ENCODE measurements at places on chromosomes 3 and 15.

GRCh38 chr3:162092751-162093150 is 596.1 kb downstream of the OTOL1 start:
- DNase-seq = no peak

DNA sequence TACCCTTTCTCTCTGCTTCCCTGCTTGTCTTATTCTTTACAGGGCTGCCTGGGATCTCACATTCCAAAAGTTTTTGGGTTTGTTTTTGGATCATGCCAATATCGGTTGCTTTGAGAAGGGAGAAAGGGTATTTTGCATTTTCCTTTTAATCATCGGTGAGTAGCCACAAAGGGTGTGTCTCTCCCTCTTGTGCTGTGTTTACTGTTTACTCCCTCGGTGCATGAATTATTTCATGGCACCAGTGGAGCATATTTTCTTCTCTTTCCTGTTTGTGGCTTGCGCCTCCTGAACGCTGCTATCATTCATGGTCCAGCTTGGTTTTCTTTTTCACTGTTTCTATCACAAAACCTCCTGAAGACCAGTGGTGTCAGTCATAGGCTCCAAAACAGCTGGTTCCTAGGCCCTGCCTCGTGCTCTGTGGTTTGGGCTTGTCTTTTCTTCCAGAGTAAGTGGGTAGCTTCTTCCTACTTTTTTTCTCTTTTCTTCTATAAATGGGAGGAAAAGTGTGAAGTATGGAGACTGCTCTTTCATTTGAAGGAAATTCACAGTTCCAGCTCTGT is 54.9 kb downstream of the IGF1R start:
- DNase-seq = peak; percentile 29

- DNase-seq = no peak
These were observed 148.4 kb upstream of the GBE1 start for GRCh38 chr3:81909796-81910195.

- DNase-seq = peak; percentile 53
These were observed 40.2 kb upstream of the C15orf61 start for GRCh38 chr15:67480741-67481140.

DNA sequence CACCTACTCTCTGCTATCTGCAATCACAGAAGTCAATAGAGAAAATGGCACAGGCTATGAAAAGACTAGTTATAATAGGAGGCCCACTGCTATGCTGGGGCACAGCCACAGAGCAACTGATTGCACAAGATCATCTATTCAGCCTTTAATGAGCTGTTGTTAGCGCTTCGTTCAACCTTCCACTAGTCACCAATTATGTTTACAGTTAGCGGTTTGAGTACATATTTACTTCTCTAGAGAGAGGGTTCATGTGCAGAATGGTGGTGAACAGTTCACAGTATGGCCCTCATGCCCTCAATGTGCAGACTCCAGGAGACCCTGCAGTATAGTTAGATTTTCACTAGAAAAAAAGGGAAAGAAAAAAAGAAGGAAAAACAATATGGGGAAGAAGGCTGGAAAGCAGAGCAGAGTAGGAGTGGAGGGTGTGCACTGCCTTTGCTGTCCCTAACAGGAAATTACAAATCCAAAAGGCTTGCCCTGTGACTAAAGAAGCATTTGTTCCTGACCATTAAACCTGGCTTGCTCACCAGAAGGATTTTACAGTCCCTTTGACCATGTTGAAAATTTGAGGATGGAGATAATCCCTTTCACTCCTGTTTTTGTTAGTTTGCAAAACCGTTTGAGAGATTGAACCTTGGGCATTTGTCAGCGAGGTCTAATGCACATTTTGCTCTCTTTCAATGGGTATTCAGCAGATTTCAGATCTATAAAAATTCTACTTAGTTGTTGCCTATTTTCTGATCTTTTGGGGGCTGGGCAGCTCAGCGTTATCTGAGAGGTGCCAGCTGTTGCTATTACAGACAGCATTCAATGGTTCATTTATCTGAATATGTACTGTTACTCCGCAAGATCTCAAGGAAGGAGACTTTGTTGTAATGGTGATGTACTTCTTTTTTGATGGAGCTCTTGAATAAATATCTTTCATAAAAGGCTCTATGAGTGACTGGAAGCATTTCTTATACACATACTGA is 296.1 kb downstream of the LSAMP start:
- no peak for DNase-seq

GRCh38 chr15:62622775-62623174 is 419.8 kb upstream of the TPM1 start:
- DNase-seq = no peak

DNA sequence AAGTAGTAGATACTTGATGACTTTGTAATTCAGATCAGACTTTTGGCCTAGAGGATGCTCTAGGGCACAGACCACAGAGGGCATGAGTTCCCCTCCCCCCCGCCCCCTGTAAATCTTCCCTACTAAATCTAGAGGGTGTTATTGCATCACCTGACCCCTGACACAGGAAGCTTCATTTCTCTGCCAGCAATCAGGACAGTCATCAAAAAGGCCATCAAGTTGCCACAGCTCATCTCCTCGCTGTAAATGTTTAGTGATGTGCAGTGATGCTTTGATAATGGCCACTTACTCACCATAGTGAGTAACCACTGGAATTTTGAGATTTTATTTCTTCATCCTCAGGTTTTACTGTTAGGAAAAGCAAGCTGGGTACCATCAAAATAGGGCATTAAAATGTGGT is 289.2 kb upstream of the CHRM5 start:
- no peak for DNase-seq

GRCh38 chr15:58564981-58565380 is 133.2 kb downstream of the LIPC start:
- no peak for DNase-seq

DNA sequence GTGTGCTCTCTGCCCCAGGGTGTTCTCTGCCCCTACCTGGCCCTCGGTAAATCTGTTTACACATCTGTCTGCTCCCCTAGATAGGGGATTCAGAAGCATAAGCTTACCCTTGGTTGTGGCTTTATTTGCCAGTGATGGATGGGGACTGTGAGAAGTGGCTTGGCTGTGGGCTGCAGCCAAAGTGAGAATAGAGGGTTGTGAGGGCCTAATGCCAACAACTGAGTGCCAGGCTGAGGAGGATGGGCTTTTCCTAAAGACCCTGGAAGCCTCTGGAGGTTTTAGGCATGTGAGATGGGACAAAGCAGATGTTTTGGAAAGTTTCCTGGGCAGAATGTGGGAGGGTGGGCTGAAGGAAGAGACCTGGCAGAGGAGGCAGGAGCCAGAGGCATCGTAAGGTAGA is 15.4 kb upstream of the APEH start:
- DNase-seq = no peak

GRCh38 chr3:189488241-189488767 is 142.9 kb upstream of the TP63 start:
- DNase-seq = peak; percentile 38

- no peak for DNase-seq
These were observed 63.6 kb downstream of the ZNF621 start for GRCh38 chr3:40588406-40588805.

- DNase-seq = peak; percentile 47
These were observed 4.2 kb upstream of the CHRM5 start for GRCh38 chr15:33963831-33964664.

- DNase-seq = no peak
These were observed 418.2 kb downstream of the EPHA3 start for GRCh38 chr3:89525609-89526008.

GRCh38 chr15:47513471-47513870 is 203.8 kb upstream of the SEMA6D start:
- DNase-seq = no peak

DNA sequence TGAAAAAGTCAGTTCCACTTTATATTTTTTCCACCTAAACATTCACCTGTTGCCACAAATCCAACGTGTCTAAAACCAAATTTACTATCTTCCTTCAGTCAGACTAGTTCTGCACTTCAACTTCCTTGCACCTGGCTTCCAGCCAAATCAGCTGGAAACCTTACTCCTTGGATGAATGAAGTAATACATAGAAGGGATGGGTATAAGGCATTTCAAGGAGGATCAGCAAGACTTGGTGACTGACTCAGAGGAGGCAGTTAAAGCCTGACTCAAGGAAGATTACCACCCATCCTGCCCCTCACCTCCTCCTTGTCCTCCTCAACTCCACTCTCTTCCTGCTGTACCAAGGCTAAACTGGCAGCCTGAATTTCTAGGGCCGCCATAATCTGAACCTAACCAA is 37.1 kb downstream of the QTRT2 start:
- DNase-seq = peak; percentile 79

GRCh38 chr3:182708810-182709209 is 84.5 kb upstream of the ATP11B start:
- DNase-seq = no peak

DNA sequence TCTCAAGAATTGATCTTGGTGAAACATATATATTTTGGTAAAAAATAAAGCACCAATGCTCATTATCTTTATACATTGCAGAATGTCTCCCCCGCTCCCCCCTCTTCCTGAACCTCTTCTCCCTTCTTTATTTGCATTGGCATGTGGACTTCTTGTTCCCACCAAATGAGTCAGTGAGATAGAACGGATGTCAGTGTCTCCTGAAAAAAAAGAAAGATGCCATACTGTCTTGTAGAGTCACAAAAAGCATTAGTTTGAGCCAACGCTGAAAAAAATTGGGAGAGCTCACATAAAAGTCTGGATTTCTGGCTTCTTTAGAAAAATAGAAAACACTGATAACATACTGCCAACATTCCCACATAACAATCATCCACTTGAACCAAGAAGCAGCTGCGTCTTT is 32.0 kb upstream of the STXBP5L start:
- no peak for DNase-seq

GRCh38 chr15:68666120-68666811 is 87.5 kb downstream of the CORO2B start:
- DNase-seq = no peak

- peak; percentile 96 for DNase-seq
These were observed 263.8 kb downstream of the FEZF2 start for GRCh38 chr3:62109534-62109933.

GRCh38 chr3:146468671-146469149 is 651 bp downstream of the PLSCR2 start:
- DNase-seq = no peak

- DNase-seq = no peak
These were observed 69.8 kb upstream of the BFSP2 start for GRCh38 chr3:133330065-133330464.

DNA sequence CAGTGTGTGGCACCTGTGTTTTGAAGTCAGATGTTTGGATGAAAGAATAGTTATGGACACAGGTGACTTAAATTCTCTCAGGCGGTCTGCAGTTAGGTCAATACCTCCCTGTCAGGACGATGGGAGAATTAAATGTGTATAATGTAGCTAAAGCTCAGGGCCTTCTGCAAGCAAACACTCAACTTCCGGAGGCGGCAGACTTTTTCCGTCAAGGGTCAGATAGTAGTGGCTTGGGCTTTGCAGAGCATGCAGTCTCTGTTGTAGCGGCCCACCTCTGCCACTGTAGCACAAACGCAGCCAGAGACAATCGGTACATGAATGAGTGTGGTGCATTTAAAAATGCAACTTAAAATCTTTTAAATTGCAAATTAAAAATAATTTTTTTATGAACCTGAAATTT is 47.4 kb downstream of the CMTM8 start:
- no peak for DNase-seq

DNA sequence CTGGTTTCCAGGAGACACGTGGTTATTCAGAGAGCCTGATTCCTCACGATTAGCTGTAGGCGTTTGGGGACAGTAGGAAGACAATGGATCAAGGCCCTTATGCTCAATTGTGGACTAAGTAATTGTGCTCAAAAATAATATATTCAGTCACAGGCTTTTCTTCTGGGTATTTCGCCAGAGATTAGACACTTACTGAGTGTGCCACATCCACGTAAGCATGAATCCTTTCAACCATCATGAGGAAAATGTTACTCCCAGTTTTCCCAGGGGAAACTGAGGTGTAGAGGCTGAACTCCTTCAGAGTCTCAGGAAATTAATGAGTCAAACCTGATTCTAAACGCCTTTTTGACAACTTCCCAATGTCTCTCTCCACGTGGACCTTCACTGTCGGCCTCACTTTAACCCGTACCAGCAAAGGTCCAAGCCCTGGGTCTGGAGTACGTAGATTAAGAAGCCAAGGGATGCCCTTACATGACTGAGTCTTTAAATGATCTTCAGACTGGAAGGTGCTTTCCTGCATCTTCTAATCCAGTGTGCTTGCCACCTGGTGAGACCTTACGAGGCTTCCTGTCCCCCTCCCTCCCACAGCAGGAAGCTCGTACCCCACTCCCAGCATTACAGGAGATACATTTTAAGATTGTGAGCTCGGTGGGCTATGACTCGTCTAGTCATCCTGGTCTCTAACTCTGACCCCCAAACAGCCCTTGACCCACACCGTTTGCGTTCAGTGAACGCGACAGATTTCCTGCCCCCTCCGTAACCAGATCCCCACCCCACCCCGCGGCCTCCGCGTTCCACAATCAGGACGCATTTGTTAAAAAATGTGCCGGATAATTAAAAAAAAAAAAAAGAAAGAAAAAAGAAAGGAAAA is 1.7 kb downstream of the PKM start:
- peak; percentile 66 for DNase-seq

- no peak for DNase-seq
These were observed 40.5 kb downstream of the EXOG start for GRCh38 chr3:38536671-38537070.

GRCh38 chr3:102178817-102179216 is 256.0 kb upstream of the ZPLD1 start:
- DNase-seq = no peak

DNA sequence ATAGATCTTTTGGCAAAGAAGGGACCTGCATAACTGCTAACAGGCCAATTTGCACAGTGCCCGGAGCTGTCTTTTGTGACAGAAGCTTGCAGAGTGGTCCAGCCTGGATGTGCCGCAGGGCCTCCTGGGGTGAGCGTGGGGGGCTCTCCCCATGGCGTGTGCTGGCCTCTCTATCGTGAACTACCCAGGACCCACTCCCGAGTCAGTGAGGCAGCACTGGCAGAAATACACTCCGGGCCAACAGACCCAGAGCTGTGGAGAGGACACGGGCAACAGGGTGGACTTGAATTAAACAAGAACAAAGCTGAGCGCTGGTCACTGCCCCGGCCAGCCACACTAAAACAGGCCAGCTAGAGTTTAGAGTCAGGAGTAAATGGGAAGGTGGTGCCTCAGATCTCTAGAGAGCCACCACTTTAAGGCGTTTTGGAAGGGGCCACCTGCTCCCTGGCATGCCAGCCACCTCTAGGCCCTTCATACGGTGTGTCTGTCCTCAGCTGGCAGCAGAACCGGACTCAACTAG is 152.1 kb downstream of the KLF13 start:
- no peak for DNase-seq

- DNase-seq = peak; percentile 24
These were observed 8.4 kb downstream of the GOLM2 start for GRCh38 chr15:44296625-44297524.

- DNase-seq = no peak
These were observed 220.2 kb upstream of the CD96 start for GRCh38 chr3:111321786-111322185.

DNA sequence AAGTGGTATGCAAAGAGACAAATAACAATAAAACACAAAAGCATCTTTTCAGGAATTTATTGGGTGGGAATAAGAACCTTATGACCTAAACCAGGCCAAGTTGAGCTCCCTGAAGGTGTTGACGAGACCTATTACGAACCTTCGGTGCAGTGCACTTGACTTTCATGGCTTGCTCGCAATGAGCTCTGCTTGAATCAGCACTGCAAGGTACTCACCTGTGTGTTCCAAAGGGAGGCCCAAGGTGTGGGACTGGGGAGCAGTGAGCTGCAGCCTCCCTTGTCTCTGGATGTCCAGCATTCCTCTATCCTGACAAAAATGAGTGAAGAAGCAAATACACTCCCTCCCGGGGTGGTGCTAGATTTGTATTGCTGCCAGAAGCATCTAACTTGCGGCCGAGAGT is at the start of gene MDFIC2:
Gene MDFIC2, minus strand, starts transcription at position 303 of the 400 bp plus-strand sequence. CDS start 665 bp downstream, outside the sequence.
- DNase-seq = no peak
